Stimulated activated CD8-positive, alpha-beta memory T cell treated with anti-CD3 and anti-CD28 coated beads, Interleukin-4, amount 100 ng/mL, for 1 hour (primary cell): ENCODE measurements at places on chromosomes 5 and 9.

DNA sequence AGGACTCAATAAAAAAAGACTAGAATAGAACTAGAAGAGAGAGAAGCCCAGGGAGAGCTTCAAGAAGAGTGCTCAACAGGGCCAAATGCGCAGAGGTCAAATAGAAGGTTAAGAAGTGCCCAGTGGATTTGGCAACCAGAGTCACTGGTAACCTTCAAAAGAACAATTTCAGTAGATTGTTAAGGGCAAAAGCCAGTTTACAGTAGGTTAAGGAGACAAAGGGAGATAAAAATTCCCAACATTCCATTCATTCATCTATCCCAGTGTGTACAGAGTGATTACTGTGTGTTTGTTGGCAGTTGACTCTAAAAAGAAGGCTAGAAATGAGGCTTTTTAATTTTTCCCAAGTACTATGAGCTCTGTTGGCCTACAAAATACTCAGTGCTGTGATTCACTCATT is 69.4 kb downstream of the RIGI start:
- DNase-seq, result no peak

- no peak for DNase-seq
These were observed 1495.6 kb upstream of the CDH6 start for GRCh38 chr5:29697785-29698414.

DNA sequence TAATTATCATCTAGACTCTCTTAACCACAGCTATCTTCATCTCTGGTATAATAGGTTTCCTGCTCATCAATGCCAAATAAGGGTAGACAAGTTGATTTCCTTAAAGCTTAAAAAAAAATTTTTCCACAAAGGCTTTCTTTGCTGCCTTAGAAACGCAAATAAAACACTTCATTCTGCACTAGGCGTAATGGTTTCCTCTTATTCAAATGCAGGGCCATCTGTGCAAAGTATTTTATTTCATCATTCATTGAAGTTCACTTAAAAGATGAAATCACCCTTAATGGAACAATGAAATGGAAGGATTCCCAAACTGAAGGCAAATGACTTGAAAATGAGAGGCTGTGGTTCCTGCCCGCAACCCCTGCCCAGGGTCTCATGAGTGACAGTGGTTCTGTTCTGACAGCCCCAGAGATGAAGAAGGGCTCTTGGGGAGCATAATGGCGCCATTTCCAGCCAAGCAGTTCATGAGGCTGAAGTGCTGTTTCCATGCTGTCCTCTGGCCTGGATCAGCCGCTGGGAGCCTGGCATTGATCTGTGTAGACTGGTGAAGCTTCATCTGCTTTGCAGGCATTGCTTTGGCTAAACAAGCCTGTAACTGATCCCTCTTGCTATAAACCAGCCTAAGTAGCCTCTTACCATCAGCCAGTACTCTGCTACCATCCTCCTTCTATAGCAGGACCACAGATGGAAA is 276.9 kb upstream of the WWC1 start:
- no peak for DNase-seq

DNA sequence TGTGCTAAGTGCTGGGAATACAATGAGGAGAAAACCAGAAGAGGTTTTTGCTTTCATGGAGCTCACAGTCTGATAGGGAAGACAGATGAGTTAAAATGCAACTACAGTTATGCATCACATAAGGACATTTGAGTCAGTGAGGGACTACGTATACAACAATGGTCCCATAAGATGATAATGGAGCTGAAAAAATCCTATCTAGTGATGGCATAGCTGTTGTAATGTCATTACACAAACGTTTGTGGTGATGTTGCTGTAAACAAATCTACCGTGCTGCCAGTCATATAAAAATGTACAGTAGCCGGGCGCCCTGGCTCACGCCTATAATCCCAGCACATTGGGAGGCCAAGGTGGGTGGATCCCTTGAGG is 110.1 kb upstream of the RAD23B start:
- DNase-seq, result no peak

GRCh38 chr9:6424940-6425339 is 11.9 kb downstream of the UHRF2 start:
- DNase-seq, result no peak

DNA sequence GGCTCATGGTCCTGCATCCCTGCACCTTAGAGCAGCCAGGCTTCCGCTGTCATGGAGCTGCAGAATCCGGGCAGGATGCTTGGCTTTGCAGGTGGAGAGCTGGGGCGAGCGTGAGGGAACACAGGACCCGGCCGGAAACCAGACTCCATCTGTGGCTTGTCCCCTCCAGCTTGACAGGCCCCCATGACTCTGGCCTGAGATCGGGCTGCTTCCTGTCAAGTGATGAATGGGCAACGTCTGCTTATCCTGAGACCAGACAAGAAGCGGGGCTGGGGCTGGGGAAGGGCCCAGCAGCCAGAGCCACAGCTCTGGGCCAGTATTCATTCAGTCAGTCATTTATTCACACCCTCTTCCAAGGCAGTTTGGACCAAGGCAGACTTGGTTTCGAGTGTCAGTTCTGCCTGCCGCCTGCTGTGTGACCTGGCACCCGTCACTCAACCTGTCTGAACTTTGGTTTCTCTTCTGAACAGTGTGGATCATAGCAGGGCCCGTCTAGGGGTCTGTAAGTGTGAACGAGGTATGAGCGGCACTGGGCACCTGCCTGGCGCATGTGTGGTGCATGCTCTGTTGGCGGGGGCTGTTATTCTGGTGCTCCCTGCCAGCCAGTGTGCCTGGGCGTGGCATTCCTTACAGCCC is 37.5 kb downstream of the NEK6 start:
- no peak for DNase-seq

DNA sequence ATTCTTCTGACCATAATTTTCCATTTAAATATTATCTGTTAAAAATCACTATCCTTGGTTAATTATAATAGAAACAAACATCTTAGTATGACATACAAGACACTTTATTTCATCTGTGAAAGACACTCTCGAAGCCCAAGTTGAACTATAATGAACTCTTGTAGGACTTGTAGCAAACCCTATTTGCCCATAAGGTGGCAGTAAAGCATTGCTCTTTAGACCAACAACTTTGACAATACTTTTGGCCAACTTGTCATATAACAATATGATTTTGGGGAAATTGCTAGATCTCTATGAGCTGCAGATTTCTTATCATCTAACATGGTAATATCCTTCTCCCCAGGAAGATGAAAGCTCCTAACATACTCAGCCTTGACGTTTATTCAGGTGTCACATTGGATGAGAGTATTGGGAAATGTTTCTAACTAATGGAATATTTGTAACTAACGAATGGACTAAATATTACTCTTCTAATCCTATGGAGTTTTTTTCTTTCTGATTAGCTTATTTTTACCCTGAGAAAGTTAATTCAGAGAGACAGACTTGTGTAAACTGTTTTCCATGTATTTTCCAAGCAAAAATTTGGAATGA is 11.0 kb downstream of the SPINK14 start:
- no peak for DNase-seq

GRCh38 chr5:124888050-124888506 is 141.6 kb upstream of the ZNF608 start:
- DNase-seq, result no peak
